ENCODE measurements at places on chromosomes 3 and 15.

DNA sequence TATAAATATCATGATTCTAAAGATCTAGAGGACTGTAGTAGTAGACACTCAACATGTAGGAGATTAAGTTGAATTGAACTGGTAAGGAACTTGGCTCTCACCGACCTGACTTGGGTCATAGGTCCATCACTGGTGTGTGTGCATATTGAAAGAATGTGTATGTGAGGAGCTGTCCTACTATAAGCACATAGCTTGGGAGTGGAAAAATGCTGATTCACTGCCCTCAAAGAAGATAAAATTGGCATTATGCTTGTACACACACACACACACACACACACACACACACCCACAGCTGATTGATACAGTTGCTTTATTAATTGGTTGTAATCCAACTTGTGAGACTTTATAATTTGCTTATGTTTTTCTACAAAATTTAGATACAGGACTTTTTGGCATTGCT, 411.0 kb upstream of the NR2F2 start:
- no peak for DNase-seq

- no peak for DNase-seq
Observed at GRCh38 chr3:31896026-31896425, 85.0 kb downstream of the OSBPL10 start.

- no peak for DNase-seq
Observed at GRCh38 chr15:91308199-91308598, 208.1 kb downstream of the SV2B start.

DNA sequence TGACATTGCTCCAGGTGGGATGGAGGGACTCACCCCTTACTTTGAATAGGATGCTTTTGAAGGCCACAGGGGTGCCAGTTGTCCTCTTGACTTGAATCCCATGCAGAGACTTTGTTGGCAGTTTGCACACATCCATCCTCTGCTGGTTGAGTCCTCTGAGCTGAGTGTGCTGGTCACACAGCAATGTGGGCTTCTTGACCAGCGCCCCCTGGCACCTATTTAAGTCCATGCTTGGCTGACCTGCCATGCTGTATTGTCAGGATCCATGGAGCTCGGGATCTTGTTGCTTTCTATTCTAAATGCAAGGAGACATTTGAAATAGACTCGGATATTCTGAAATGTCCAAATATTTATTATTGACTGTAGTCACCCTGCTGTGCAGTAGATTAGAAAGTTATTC, 19.8 kb downstream of the RAB7A start:
- DNase-seq = no peak

- no peak for DNase-seq
Observed at GRCh38 chr3:120438665-120439370, 12.0 kb downstream of the FSTL1 start.

DNA sequence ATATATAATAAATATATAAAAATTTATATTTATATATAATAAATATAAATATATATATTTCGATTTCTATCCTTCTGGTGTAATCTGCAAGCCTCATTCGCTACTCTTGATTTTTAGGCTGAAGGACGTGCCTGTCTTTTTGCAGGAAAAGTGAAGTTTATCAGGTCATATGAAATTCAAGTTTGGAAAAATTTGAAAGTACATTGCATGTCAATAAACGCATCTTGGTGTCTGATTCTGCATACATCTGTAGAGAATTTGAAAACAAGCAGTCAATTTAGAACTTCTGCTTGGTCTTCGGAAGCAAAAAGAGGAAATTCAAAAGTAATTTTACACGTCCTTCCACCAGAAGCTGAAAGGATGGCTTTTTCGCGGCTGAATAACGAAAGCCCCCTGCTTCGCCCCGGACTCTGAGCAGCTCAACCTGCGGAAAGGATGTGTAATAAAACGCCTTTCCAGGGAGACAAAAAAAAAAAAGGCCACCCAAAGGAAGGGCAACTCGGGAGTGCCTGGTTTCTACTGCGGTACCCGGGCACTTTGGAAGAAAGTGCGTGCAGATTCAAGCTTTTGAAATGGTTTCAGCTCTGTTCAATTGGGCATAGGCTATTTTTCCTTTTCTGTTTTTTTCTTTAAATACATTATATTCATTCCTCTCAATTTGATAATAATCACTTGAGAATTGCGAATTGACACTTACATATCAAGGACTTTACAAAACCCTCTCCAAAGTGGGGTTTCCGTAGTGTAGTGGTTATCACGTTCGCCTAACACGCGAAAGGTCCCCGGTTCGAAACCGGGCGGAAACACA, 1.5 kb upstream of the MYNN start:
- DNase-seq = peak; percentile 88

DNA sequence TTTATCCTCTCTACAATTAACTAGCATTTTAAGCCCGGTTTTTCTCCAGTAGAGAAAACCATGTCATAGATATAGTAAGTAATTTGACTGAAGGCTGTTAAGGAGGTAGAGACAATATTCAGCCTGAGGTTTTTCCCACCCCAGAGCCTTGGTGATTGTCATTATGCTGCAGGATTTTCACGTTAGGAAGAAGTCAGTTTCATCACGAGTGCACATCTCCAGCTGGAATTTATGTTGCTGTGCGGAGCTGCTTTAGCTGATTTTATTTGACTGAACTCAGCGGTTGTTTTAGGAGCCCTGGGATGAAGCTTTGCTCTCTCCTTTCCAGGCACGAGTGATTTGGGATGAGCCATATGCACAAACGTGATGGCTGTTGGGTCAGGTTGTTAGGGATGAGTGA, 271.3 kb upstream of the RGMA start:
- no peak for DNase-seq

DNA sequence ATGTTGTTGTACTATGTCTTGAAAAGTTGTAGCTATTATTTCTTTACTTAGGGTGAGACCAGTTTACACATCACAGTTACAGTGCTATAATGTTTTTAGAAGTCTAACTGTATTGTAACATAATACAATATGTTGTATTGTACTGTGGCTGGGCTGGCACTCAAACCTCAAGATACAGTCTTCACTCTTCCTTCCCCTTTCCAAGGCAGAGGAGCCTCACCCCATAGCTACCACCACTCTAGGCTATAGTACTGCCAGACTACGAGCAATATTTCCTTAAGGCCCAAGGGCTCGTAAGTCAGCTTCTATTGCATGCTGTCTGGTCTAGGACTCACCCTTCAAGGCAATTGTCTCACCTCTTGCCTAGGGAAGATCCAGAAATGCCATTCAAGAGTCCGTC, 597.7 kb downstream of the OTOL1 start:
- DNase-seq = no peak

GRCh38 chr3:71035314-71035713, 548.2 kb downstream of the FOXP1 start:
- DNase-seq = no peak

DNA sequence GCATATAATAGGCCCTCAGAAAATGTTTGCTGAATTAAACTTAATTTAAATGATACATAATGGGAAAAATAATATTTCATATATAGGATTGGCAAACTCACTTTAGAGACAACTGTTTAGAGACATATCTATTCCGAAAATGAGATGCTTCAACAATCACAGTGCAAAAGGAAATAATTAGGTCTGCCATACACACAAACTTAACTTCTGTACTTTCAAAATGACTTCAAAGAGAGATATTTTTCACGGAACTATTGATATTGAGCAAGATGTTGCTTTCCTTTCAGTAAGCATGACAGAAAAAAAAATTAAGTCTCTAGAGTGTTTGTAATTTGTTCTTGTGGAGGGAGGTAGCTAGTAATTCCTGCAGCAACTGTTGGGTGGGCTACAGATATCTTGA, 769.5 kb downstream of the TUSC7 start:
- no peak for DNase-seq

DNA sequence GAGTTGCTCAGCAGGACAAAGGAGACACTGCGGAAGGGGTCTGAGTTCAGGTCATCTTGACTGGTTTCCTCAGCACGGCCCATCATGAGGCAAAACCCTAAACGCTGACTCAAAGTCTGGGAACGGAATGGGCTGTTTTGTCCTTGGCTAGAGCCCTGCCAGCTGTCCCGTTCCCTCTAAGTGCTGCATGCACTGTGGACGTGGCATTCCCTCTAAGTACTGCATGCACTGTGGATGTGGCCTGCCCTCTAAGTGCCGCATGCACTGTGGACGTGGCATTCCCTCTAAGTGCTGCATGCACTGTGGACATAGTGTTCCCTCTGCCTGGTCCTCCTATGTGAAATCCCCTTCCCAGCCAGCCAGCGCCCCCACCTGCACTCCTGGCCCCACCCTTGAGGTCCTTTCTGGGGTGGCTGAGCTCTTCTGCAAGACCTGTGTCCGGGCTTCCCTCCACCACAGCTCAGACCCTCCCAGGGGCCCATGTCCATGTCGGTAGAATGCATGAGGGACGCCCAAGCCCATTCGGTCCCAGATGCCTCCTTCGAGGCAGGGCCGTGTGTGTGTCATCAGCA, 36.7 kb downstream of the TM2D3 start:
- no peak for DNase-seq

GRCh38 chr3:148756311-148756710, 58.6 kb downstream of the AGTR1 start:
- no peak for DNase-seq

Data from NCI-H2107 (cell line).